GM19239 (cell line): ENCODE measurements at places on chromosomes 16 and 17.

DNA sequence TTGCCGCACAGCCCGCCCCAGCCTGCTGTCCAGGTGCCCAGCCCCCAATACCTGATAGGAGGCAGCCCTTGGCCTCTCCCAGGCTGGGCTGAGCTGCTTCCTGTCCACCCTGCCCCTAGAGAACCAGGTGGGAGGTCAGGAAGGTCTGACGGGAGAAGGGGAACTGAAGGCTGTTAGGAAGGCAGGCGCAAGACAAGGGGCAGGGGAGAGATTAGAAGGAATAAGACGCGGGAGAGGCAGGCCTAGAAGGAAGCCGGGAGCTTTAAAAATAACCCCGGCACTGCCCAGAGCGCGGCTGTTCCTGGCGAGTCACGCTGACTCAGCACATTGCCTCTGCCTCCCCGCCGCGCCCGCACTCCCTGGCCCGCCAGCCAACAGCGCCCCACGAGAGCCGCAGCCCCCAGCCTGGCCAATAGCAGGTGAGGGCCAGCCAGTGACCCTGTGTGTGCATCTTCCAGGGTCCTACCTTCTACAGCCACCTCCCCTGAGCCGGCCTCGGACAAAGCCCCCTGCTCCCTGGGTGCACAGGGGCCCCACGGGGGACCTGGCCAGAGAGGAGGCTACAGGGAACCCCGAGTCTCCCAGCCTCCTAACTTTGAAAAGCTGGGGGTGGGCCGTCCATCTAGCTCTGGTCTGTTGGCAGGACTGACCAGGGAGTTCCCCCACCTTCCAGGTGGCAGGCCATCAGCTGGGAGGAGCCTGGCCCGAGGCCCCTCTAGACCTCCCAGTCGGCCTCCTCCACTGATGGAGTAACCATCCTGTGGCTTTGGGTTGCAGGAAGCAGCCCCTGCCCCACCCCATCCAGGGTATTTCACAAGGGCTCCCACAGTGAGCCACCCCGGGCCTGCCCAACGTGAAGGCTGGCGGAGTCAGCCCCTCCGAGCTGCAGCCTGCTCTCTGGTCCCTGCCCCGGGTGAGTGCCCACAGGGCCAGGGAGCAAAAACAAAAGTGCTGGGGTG is 4.0 kb downstream of the MAFG start:
- no peak for DNase-seq

DNA sequence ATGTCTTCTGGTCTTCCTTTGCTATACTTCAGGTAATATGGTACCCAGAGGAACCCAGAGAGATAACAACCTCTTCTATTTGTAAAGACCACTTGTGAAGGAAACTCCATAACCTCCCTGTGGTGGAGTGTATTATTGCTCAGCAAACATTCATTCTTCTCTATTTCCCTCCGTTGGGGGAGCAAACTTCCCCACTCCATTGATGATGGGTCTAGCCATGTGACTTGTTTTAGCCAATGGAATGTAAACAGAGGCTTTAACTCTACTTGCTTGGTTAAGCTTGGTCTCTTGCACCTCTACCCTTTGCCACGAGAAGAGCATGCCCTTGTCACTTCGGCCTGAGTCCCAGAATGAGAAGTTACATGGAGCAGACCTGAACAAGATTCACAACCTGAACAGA is 30.0 kb upstream of the SKAP1 start:
- no peak for DNase-seq

DNA sequence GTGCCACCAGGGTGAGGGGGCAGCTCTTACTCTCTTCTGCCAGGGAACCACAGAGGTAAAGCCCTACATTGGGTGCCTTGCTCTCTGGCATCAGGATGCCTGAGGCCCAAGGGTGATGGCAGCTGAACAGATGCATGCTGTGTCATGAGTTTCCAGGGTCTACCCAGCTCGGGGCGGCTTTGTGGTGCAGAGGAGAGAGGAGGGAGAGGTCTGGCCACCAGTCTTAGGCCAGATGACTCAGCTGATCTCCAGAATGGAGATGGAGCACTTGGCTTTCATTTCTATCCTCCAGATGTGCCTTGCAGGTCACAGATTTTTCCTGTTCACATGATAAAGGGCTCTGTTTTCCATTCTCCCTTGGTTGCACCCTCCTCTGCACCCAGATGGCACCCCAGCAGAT is 23.6 kb upstream of the USP22 start:
- no peak for DNase-seq

DNA sequence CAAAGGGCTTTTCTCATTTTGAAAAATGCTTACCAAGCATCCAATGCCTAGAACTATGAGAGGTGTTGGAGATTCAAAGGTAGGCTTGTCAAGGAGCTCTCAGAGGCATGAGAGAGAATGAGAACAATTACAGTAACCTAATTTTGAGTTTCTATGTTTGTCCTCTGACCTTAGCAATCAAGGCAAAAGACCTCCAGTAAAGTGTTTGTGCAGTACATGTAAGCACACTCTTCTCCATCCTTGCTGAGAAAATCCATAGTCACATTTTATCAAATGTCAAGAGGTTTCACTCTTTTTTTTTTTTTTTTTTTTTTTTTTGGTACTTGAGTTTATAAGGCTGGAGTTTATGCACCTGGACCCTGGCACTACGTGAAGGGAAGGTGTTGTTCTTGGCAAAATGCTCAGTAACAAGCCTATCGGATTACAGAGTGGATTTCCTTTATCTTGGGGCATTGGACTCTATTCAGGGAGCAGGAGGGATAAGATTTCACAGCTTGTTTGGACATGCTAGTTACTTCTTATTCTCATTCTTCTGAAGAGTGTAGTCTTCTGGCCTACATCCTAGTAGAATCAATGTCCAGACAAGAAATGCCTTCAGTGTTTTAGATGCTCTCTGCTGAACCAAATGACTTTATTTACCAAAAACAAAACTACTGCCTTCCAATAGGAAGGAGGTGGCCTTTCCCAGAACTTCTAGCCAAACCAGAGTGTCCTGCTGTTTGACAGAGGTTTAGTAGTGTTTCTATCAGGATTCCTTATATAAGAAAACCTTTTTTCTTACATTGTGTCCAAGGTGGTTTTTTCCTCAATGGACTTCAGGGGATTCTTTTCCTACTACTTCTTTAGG is 21.9 kb downstream of the KCNJ2 start:
- no peak for DNase-seq

- no peak for DNase-seq
Measured at GRCh38 chr17:62774338-62774737, 33.8 kb downstream of the MARCHF10 start.

GRCh38 chr17:40597556-40598300 is 32.5 kb upstream of the CCR7 start:
- DNase-seq = no peak

GRCh38 chr16:57686577-57686976 is 8.0 kb upstream of the DRC7 start:
- no peak for DNase-seq

GRCh38 chr16:54475019-54475601 is 188.5 kb upstream of the IRX3 start:
- DNase-seq = no peak

- DNase-seq = no peak
Measured at GRCh38 chr16:85984947-85985451, 86.0 kb downstream of the IRF8 start.

DNA sequence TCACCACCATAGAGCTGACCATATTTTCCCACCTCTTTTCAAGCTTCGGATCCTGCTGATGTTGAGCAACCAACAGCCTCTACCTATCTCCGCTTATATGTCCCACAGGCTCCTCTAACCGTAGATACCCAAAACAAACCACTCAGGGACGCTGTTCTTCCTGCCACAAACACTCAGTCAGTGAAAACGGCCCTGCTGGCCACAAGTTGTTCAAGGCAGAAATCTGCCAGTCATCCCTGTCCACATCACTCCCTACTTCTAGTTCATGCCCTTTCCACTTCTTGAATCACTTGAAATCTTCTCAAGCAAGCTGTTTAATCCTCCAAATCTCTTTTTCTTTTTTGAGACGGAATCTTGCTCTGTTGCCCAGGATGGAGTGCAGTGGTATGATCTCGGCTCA is 7.9 kb downstream of the RABEP2 start:
- no peak for DNase-seq

GRCh38 chr16:16045296-16045695 is 95.9 kb downstream of the ABCC1 start:
- no peak for DNase-seq

- DNase-seq = no peak
Measured at GRCh38 chr16:9476744-9477143, 385.3 kb downstream of the HAPSTR1 start.

DNA sequence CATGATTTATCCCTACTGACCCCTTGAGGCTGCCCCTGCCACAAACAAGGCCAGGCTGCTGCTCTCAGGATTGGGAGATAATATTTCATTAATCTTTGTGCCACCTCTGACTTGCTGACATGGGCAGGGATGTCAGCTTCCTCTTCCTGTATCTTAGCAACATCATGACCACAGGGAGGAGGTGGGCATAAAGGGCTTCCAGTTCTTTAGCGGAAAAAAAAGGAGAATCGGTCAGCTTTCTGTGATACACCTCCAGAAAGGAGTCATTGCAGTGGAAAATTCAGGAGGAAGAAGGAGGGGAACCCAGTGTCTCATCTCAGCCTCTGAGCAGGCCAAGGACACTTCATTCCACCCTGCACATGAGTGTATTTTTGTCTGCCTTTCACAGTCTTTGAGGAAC is 206.8 kb upstream of the SDK2 start:
- DNase-seq = no peak

- DNase-seq = no peak
Measured at GRCh38 chr17:81514739-81515529, 2.3 kb upstream of the ACTG1 start.

DNA sequence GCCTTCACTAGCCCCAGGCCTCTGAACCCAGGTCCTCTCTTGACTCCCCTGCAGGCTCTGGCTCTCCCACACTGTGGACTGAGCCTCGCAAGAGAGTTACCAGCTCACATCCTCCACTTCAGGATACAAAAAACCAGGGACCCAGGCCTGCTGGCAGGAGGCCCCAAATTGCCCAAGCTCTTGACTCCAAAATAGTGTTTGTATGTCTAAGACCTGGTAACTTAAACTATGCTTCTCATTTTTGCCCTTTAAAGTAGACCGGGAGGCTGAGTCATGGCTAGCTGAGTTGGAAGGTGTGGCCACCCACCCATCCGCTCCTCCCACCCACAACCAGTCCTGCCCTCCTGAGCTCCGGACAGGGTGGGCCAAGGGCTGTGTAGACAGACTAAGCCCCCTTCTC is 250.0 kb downstream of the SOX9 start:
- no peak for DNase-seq

DNA sequence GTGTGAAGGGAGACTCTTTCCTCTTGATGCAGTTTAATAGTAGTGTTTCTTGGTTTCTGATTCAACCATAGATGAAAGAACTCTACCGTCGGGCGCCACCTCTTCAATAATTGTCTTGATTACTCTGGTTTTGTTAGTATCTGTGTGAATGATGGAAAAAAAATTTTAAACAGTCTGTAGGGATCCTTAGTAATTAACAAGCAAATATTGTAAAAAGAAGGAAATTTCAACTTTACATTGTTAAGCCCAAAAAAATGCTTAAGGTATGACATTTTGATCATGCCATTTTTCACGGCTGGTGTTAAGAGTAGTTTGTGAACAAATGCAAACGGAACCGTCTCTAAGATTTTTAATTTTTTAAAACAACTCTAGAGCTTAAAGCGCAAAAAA is 4.1 kb downstream of the KRT10 start:
- DNase-seq = no peak

DNA sequence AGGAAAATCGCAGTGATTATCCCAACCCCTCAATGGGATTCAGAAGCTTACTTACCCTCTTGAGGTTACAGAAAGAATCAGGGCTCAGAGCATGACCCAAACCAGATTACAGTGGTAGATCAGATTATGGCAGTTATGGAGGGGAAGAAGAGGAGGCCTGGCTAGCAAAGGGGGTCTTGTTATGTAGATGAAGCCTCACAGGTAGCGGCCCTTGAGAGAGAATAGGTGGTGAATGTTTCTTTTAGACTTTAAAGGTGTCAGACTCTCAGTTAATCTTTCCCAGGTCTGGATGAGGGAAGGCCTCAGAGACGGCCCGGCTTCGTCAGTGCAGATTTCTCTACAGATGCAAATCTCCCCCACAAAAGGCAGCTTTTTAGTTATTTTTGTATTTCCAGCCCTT is 15.6 kb downstream of the RNF112 start:
- no peak for DNase-seq
